Right cardiac atrium (tissue), 5 donors: ENCODE measurements at places on chromosomes 4 and X. TPM values are rescaled to one million over a fixed set of nuclear protein-coding genes. Genes with fewer than 3 reads are reported as not detected.

JCHAIN gene
- total RNA-seq = 1.8 TPM

TCEAL6 gene
- not detected for total RNA-seq

MAGEA10 gene
- total RNA-seq = not detected

SLC10A4 gene
- total RNA-seq = 0.25 TPM

NALF2 gene
- total RNA-seq = 43.2 TPM

RTL9 gene
- 0.54 TPM for total RNA-seq

N4BP2 gene
- total RNA-seq = 6.3 TPM

TIGD4 gene
- total RNA-seq = 0.17 TPM

STS gene
- 8.1 TPM for total RNA-seq

STARD8 gene
- total RNA-seq = 10.8 TPM

RHOXF2B gene
- not detected for total RNA-seq

CT45A1 gene
- not detected for total RNA-seq

BEX5 gene
- total RNA-seq = 1.2 TPM

C1QTNF7 gene
- 2.2 TPM for total RNA-seq

EGF gene
- 15.4 TPM for total RNA-seq

DRP2 gene
- total RNA-seq = 0.15 TPM

SH3BGRL gene
- total RNA-seq = 76.7 TPM

ZAR1 gene
- total RNA-seq = not detected

BANK1 gene
- 1.3 TPM for total RNA-seq

STK26 gene
- 1.7 TPM for total RNA-seq

AWAT2 gene
- not detected for total RNA-seq

VGLL1 gene
- total RNA-seq = not detected
